NCI-H2171 (cell line): ENCODE measurements at places on chromosomes 5 and 9.

DNA sequence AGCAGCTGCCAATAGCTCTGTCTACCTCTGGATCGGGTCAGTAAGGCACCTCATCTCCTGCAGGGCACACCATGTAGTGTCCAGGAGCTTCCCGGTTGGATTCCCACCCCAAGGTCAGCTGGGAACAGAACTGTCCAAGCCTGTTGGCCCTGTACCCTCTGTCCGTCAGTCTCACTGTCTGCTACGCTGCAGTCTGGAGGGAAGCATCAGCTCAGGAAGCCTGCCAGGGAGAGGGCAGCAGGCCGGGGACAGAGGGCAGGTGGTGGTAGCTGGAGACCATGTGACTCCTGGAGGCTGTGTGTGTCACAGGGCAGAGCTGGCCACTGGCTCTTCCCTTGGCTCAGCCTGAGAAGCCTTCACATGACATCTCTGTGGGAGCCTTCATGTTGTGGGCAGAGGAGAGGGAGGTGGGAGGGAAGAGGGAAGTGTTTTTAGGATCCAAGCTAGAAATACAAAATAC is 134.5 kb downstream of the SEC61B start:
- DNase-seq = no peak

DNA sequence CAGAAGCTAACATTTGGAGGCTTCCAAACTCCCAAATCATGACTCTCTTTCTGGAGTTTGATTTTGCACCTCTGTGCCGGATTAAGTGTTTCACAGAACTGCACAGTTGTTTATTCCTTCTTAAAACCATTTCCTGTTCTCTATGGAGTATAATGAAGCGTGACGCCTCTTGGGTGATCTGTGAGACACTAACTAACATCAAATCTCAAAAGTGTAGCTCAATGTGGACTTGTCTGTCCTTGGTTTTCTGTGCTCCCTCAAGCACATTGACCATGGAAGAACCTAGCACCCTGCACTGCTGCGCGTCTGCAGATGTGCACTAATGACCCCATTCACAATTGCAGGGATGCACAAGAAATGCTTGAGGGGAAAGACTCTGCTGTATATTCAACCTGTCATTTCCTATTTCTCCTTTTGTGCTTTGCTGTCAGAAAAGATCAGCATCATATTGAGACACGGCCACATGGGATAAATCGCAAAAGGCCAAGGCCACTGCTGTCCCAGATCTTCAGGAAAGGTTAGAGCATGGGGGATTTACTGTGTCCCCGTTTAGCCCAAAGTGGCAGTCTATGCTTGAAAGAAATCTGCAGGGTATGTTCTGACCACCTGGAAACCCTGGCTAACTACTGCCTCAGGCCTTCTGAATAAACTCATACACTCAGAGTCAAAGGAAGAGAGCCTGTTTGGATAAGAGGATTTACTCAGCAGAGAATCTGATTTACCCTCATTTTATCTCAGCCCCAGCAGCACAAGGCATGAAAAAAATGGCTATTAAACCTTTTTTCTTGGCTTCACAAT is 109.6 kb downstream of the BAAT start:
- DNase-seq = no peak

- DNase-seq = no peak
These were observed 46.5 kb downstream of the RXRA start for GRCh38 chr9:134372581-134373267.

DNA sequence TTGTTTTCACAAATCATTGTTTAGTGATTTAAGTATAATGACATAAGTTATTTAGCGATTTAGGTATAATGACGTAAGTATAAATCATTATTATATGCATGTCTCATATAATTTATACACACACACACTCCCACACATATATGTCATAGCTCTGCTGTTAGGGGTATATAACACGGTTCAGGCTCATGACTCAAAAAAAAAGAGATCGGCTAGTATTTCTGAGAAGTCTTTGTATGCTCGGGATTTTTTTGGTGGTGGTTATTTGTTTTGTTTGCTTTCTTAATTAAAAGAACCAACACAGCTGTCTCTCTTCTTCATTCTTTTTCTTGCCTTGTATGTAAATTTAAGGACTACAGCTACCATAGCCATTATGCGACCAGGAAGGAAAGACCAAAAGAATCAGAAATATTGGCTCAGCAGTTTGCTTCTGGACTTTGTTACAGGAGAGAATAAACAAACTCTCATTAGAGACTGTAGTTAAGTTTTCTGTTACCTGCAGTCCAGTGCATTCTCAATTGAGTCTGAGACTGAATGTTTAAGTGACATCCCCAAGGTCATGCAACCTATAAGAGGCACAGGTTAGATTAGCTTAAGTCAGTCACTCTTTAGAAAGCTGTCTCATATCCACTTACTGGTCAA is 83.2 kb upstream of the NREP start:
- DNase-seq = no peak

GRCh38 chr9:98829766-98830165 is 22.3 kb downstream of the GALNT12 start:
- DNase-seq = no peak

- no peak for DNase-seq
These were observed 7.7 kb upstream of the EGFL7 start for GRCh38 chr9:136654820-136655535.

DNA sequence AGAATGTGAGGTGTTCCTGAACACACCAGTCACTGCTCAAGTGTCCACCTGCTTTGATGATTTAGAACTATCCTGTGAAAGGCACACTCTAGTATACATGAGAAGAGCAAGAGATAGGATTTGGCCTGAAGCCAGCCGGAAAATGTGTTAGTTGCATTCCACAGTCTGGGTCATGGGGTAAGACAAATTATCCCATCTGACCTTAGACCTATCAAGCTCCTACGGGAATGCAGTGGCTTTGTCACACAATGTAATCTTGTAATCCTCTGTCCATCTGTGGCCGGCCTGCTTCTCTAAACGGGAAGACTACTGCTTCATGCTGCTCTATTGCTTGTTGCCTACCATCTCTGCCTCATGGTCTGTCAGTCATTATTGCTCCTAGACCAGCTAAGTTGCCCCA is 92.4 kb upstream of the PRRC1 start:
- DNase-seq = no peak

GRCh38 chr5:170639221-170639925 is 135.6 kb downstream of the KCNIP1 start:
- DNase-seq = no peak

DNA sequence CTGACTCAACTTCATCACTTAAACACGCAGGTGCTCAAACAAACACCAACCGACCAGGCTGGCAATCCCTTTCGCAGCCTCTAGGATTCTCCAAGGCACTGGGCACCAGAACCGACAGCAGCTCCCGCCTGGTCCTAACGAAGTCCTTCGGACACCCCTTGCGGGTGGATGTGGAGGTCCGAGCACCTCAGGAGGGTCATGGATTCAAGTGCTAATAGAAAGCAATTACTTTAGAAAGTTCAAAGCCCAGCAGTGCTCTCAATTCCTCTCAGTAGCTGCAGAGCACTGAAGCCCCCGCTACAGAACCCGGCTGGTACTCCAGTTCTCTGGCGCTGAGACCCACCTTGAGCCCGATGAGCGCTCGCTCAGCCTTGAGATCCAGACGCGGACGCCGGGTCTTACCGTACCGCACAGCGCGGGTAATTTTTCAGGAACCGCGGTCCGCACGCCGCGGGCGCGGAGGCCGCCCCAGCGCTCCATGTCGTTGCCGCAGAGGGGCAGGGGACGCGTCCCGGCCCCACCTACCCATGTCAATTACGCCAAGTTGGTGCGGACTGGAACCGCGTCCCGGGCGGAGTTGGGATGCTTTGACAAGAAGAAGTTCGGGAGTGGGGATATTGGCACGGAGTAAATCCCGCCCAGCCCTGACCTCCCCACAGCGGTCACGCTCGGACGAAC is 638 bp downstream of the MARCHF3 start:
- DNase-seq = peak; percentile 22

- DNase-seq = peak; percentile 76
These were observed 734 bp downstream of the KIF27 start for GRCh38 chr9:83920469-83920926.
